NCI-H2029 treated with DMSO at 0.1 percent for 48 hours (cell line): ENCODE measurements at places on chromosomes 6 and 20.

DNA sequence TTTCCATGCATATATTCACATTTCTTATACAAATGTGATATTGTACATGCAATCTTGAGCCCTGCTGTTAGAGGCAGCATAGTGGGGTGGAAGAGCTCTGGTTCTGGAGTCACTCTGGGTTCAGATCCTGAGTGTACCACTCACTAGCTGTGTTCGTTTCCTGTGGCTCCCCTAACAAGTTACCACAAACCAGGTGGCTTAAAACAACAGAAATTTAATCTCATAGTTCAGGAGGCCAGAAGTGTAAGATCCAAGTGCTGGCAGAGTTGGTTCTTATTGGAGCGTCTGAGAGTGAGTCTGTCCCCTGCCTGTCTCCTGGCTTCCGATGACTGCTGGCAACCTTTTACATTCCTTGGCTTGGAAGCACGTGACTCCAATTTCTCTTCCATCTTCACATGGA, 115.6 kb downstream of the MAP3K7 start:
- no peak for DNase-seq

DNA sequence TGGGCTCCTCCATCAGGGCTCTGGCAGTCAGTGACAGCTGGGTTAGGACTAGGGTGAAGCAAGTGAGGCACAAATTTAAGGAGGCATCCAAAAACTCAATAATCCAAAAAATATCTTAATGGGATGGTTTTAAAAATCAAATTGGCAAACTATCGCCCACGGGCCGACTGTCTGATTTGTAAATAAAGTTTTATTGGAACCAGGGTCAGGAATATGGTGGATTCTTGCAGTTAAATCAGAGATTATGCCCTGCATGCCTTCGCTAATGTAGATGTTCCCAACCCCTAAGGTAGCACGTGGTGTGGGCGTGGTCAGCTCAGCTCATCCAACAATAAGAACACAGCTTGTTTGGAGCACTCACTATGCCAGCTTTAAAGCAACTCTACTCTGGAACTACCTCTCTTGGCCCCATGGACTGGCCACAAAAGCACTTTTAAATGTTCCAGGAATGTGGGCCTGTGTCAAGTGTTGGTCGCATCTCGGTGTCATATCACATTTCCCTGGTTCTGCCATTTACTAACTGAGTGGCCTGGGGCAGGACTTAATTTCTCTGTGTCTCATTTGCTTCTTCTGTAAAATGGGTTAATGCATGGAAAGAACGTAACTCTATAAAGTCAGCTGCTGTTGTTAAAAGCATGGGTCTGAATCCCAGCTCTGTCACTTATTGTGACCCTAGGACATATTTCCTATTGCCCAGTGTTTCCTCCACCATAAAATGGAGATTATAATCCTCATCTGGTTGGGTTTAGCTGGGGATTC, 7.0 kb downstream of the TP53RK start:
- no peak for DNase-seq

GRCh38 chr20:63854766-63855362, 6.4 kb upstream of the ABHD16B start:
- DNase-seq, result no peak

GRCh38 chr6:30972816-30973215, 10.7 kb upstream of the MUC21 start:
- no peak for DNase-seq

DNA sequence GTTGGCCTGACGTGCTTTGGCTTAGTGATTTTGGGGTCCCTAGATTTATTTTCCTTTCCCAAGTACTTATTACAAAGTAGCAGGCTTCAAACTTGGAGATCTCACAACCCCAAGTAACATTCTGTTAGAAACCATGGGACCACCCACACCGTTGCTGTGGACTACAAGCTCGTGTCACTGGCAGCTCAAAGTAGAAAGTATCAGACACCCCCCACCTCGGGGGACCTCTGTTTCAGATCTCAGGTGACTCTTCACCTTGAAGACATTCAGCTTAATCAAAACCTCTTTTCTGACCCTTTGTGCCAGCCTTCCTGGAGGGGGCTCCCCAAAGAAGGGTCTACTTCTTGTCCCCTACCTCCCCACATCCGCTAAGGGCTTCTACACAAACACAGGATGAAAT, 15.7 kb upstream of the MYT1 start:
- no peak for DNase-seq

DNA sequence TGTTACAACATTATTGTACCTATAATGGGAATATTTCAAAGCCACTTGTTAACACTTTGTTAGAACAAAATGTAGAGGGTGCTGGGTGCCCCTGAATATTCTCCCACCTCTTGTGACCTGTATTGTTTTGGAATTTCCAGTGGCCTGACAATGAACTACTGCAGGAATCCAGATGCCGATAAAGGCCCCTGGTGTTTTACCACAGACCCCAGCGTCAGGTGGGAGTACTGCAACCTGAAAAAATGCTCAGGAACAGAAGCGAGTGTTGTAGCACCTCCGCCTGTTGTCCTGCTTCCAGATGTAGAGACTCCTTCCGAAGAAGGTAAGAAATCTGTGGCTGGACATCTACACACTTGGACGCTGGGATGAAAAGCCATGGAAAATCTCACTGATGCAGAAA, 28.9 kb downstream of the PLG start:
- no peak for DNase-seq

DNA sequence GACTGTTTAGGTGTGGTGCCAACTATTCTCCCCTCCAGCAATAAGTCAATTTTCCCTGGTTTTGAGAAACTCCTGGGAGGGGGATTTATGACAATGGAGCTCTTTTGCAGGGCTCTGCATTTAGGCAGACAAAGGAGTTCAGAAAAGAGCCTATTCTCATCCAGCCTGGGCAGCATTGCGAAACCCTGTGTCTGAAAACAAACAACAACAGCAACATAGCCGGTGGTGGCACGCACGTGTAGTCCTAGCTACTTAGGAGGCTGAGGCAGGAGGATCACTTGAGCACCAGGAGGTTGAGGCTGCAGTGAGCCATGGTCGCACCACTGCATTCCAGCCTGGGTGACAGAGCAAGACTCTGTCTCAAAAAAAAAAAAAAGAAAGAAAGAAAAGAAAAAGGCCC, 6.4 kb downstream of the CLPS start:
- DNase-seq, result no peak

DNA sequence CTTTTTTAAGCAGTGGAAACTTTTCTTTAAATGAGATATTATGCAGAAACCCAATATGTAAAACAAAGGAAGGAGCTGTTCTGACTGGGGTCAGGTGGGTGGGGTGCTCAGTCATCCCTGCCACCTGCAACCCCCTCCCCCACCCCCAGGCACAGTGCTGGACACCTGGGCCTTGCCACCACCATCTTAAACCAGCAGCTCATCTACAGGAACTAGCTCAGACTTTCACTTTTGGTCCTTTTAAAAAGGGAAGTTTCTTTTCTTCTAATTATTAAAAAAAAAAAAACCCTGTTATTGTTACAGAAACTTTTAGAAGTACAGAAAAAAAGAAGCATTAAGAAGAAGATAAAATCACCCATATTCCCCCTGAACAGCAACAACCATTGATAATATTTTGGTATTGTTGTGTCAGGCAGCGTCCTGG, 37.1 kb downstream of the PPP1R16B start:
- no peak for DNase-seq
